Endothelial cell (in vitro differentiated cells): ENCODE measurements at places on chromosomes 13 and 19. TPM values are rescaled to one million over a fixed set of nuclear protein-coding genes. Genes with fewer than 3 reads are reported as not detected.

SHANK1 gene
- 6.5 TPM for total RNA-seq

CLIP3 gene
- total RNA-seq, result 94.8 TPM

KLK15 gene
- total RNA-seq, result not detected

PABPC3 gene
- total RNA-seq, result 0.44 TPM

RFXAP gene
- total RNA-seq, result 6.3 TPM

S1PR4 gene
- not detected for total RNA-seq

STARD13 gene
- total RNA-seq, result 63.8 TPM

PNMA8A gene
- 12.4 TPM for total RNA-seq

OR7D2 gene
- total RNA-seq, result not detected

ANGPTL8 gene
- not detected for total RNA-seq

INSL3 gene
- 0.36 TPM for total RNA-seq

FPR1 gene
- 0.67 TPM for total RNA-seq

PPP1R13L gene
- 13.2 TPM for total RNA-seq

PEG3 gene
- not detected for total RNA-seq

ARHGAP45 gene
- total RNA-seq, result 2.4 TPM

KIRREL2 gene
- 1.8 TPM for total RNA-seq

EEF2 gene
- 2,896 TPM for total RNA-seq

KCNK6 gene
- total RNA-seq, result 15.8 TPM
